ENCODE measurements at places on chromosomes 7 and 10.

- DNase-seq: no peak
Observed at GRCh38 chr10:108783897-108784296, 1139.4 kb downstream of the XPNPEP1 start.

DNA sequence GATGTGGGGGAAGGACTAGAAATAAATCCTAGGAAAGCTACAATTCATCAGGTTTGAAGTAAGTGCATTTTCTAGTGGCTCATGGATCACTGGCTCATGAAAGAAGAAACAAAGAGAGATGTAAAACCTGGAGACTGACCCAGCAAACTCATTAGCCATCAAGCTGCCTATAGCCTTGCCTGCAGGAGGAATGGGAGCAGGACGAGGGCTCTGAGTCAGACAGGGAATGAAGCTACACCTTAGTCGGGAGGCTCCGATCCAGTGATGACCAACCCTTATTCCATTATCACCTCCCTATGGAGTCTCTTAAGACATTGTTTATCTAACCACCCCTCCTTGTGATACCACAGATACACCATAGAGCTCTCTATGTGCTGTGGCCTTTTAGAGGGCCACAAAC is 112.5 kb upstream of the WDR11 start:
- DNase-seq: no peak

DNA sequence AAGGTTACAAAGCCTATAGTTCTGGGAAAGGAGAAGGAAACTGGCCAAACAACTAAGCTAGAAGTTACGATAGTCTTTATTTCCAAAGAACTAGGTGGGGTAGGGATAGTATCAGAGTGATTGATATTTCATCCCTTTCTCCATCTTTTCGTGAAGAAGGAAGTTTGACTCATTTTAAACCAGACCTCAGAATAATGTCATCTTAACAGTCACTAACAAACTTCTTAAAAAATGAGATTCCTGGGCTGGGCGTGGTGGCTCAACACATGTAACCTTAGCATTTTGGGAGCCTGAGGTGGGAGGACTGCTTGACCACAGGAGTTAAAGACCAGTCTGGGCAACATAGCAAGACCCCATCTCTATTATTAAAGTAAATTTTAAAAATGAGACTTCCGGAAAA is 69.4 kb downstream of the ARL4A start:
- DNase-seq: no peak

DNA sequence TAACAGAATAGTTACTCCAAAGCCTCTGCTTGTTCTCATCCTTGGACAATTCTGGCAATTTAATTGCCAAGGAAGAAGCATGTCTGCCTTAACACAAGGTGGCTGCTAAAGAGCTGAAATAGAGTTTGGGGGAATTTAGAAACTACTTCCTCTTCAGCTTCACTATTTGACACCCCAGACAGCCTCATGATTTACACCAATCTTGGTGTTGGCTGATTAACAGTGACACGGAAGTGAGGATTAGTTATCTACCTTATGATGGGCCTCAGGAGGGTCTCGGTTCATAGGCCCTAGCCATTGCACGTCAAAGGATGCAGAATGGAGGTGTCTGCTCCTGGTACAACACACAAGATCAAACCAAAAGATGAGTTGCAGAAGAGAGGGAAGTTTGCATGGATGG is 102.4 kb downstream of the RELN start:
- DNase-seq: no peak

DNA sequence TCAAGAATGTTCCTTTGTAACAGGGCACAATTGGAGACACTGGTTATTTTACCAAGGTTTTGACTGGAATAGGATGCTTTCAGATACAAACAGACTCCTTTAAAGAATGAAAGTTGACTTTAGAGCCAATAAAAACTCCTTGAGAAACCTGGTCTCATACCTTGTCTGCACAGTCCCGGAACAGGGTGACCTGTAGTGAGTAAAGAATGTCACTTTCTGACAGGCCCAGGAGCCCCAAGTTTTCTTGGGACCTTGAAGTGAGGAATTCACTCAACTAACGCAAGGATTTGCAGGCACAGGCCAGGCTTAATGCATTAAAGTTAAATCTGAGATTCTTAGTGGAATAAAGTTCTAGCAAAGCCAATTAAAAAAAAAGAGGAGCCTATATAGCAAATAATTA is 11.5 kb upstream of the GARS1 start:
- DNase-seq: no peak

DNA sequence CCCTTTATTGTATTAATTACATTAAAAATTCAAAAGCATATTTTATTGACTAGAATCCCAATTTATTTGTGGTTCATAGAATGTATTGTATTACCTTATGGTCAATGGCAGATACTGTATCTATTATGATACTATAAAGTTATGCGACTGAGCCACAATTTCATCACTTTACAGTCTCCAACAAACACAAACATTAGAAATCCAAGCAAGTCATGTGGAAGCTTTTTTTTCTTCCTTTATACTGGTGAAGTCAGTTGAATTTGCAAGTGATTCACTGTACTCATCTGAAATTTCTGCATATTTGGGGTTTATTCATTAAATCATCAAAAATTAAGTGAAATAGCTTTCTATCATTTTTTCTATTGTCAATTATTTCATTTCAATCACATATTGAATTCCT is 54.3 kb downstream of the BMPER start:
- no peak for DNase-seq

DNA sequence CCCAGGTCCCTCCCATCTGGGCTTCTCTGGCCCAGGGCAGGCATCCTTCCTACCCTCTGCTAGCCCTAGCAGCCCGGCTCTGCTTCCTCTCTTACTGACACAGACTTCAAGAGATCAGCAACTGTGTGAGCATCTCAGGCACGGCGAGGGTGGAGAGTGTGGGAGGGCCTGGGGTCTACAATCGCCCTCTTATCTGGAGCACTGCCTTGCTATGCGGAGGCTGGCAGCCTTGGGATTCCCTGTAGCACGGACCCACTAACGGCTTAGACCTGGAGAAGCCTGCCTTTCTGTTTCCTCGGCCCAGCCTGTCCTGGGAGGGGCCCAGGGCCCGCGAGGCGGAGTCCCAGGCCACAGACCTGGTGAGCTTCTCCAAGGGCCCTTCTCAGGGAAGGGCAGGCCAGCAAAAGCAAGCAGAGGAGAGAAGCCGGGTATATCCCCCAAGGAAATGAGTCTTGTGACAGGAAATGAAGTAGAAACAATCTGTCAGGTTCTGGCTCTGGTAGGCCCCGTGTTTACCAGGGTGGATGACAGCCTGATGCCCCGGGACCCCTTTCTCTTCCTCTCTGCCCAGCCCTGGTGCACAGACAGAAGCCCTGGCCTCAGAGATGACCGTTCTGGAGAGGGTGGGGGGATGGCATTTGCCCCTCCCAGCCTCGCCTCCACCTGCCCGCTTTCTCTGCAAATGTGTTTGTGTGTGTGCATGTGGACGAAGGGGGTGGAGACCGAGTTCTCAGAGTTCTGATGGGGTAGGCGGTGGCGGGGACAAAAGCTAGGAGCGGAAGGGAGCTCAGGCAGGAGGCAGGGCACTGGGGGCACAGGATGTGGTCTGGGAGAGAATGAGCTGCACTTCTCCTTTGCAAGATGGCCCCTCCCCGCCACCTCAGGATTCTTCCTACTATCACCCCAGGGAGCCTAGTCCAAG is 2.5 kb downstream of the LRCH4 start:
- no peak for DNase-seq

DNA sequence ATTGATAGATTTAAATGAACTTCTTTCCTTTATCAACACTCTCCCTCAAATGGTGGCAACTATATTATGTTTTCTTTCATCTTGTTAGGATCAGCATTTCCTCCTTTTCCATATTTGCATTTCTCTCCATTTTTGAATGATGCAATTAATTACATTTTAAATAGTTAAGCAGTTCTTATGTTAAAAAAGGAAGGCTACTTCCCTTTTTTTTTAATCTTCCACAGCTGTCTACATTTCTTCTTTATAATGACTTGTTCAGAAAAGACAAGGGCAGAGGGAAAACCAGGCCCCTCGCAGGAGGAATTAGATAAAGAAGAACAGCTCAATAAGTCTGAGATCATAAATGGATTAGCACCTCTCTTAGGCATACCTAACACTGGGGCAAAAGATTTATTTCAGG is 208.9 kb downstream of the ARL4A start:
- DNase-seq: no peak

DNA sequence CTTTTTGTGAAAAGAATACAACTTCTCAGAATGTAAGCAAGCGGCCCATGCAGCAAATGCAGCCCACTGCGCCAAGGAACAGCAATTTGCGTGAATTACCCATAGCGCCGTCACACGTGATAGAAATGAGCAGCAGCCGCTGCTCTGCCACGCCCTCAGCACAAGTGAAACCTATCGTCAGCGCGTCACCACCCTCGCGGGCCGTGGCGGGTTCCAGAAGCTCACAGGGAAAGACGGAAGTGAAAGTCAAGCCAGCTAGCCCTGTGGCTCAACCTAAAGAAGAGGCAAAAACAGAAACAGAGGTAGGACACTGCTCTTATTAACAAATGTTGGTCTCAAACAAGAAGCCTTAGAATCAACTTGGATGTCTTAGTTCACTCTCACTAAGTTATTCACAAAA is 70.5 kb downstream of the SHH start:
- DNase-seq: no peak

GRCh38 chr10:77944519-77944918 is 18.0 kb upstream of the DLG5 start:
- no peak for DNase-seq

DNA sequence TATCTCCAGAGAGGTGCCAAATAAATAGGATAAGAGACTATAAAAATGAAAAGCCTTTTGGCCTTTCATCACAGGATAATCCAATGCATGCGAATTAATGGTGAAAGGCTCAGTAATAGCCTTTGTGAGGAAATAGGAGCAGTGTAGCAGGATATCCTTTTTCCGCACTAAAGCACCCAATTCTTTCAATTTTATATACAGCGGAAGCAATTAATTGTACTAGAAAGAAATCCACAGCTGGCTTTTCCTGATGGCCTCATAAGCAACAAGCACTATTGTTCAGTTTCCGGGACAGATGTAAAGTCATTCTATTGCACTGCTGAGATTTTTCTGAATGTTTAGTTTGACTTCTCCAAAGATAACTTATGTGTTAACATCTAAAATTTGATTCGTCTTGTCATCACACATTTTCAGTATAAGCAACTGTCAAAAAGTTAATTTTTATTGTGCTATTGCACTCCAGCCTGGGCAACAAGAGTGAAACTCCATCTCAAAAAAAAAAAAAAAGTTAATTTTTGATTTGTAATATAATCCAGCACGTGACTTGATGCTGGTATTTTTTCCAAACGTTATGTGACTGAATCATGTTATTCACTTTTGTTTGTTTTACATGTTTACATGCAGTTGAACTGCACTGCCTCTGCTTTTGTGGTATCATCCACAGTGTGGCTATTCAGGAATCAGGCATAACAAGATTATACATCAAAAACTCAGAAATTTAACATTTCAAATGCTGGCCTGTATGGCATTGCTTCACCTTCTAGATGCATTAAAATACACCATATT is 8.4 kb upstream of the BMPR1A start:
- DNase-seq: no peak

DNA sequence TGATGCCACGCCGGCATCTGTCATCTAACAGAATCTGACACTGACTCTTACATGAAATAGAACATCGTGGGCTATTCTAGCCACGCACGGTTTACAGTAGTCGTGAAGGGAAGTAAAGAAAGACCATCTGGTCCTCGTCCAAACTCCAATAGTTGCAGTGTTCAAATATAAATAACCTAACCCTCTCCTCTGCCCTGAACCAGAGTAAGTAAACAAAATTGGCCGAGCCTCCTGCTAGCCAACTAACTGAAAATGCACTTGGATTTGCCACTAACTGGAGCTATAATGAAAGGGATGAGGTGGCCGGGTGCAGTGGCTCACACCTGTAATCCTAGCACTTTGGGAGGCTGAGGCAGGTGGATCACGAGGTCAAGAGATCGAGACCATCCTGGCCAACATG is 29.5 kb upstream of the ZC3HAV1L start:
- no peak for DNase-seq

DNA sequence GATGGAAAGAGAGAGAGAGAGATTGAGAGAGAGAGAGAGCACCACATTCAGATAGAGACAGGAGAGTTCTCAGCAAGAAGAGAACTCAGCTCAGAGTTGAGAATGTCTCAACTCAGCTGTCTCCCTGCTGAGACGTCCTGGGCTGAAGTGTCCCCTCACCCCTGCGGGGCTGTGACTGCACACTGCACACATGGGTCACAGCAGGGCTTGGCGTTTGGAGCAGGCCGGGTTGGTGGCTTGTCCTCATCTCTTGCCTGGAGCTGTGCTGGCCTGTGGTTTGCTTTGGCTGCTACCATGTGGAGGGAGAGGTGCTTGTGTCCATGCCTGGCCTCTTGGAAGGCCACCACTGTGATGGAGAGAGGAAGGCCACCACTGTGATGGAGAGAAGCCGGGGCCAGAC is 167.9 kb downstream of the RNF216 start:
- DNase-seq: no peak

DNA sequence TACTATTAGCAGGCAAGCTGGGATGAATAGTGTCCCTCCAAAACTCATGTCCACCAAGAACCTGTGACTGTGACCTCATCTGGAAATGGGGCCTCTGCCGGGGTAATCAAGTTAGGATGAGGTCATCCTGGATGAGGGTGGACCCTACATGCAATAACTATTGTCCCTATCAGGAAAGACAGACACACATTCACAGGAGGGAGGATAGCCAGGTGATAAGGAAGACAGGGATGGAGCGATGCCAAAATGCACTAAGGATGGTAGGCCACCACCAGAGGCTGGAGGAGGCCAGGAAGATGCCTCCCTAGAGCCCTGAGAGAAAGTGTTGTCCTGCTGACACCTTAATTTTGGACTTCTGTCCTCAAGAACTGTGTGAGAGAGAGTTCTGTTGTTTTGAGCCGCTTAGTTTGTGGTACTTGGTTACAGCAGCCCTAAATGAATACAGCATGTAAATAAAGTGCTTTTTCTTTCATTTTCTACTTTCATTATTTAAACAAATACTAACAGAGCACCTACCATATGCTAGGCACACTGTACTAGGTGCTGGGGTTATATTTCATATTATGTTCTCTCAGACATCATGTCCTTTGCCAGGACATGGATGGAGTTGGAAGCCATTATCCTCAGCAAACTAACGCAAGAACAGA is 111.9 kb downstream of the USP6NL start:
- DNase-seq: no peak

GRCh38 chr10:95628786-95629185 is 27.7 kb downstream of the ALDH18A1 start:
- no peak for DNase-seq

DNA sequence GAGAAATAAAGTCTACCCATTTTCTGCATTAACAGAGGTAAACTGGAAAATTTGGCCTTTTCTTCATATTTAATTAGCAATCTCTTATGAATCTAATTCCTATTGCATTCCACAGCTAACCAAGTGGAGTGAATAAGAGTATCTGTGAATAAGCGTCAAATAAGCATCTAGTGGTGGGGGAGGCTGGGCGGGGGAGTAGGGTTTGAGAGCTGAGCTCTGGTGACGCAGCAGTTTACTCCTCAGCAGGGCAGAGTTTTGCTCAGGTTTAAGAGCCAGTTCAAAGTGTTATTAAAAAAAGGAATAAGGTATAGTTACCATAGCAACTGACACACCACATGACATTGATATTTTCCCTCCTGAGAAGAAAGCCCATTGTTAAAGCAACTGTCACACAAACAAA is 1346.8 kb upstream of the CELF2 start:
- no peak for DNase-seq

- no peak for DNase-seq
Observed at GRCh38 chr7:115359955-115360354, 438.1 kb downstream of the MDFIC start.

- DNase-seq: no peak
Observed at GRCh38 chr10:95360122-95360714, 69.4 kb upstream of the PDLIM1 start.

Measured in right hindlimb (tissue), 1 donor.